ENCODE measurements at places on chromosomes 2 and 18.

- DNase-seq: no peak
Observed at GRCh38 chr2:203280428-203281064, 41.7 kb downstream of the CYP20A1 start.

DNA sequence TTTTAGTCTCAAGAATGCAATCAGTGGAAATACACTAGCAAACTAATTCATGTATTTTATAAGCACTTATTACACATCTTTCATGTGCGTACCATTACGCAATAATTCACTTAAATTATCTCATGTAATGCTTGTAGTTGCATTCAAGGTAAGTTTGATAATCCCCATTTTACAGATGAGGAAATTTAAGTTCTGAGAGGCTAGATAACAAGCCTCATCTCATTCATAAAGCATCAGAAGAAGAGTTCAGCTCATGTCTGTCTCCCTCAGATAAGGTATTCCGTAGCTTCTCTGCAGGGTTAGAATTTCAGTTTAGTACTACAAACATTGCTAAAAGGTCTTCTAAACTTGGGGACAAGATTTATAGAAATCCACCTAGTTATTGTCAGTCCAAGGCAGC lies 47.8 kb downstream of the HNMT start:
- DNase-seq: no peak

GRCh38 chr2:179268277-179268925 lies 3.8 kb upstream of the SESTD1 start:
- DNase-seq: no peak

GRCh38 chr2:180819106-180819505 lies 161.3 kb upstream of the UBE2E3 start:
- DNase-seq: no peak

GRCh38 chr2:108346827-108347226 lies 30.9 kb upstream of the SULT1C4 start:
- DNase-seq: no peak

GRCh38 chr2:135048122-135048521 lies 875 bp upstream of the MAP3K19 start:
- no peak for DNase-seq

DNA sequence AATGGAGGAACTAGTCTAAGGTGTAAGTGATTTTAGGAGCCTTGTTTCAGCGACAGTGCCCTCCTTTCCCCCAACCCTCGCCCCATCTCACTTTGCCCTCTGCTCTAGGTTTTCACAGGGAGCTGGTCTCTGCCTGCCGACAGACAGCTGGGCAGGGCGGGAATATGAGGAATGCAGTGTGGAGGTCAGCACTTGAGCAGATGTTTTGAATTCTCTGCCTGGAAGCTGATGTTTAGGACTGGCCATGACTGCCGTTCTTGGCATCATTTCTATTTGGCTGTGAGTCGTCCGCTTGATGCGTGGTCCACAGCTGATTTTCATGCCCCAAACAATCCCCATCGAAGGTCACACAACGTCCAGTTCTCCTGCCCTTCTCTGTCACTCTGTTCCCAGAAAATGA lies 55.1 kb upstream of the SIX3 start:
- DNase-seq: no peak

GRCh38 chr2:72181616-72182015 lies 34.0 kb upstream of the CYP26B1 start:
- DNase-seq: no peak

DNA sequence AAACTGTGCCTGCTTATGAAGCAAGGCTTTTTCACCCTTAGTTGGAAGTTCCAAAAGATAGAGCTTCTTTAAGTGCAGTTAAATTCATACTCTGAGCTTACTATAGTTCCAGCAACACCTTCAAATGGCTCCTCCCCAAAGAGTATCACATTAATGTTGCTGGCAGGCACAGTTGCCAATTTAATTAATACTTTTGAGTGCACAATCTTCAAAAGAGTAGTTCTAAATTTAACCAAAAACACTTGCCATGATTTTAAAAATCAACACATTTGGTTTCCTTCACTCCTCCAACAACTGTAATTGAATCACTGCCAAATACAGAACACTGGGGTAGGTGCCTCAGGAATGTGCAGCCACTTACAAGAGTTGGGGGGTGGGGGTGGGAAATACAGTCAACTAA lies 150.6 kb upstream of the UBE2E3 start:
- DNase-seq: no peak

GRCh38 chr2:45273412-45274249 lies 264.4 kb upstream of the SIX2 start:
- DNase-seq: no peak

DNA sequence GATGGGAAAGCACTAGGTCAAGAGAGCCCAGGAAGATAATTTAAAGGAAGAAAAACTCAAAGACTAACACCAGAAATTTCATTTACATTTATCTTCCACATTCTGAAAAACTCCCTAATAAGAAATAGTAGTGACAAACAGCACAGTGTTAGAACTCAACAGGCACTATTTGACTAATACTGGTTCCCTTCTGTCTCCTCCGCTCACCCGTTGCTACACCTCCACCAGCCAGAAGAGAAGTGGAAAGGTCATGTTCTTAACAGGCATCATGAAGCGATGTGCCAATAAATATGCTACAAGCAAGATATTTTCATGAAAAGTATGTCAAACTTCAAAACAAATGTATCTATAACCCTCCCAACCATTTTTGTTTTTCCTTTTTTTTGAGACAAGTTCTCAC lies 5.7 kb downstream of the ROCK1 start:
- DNase-seq: no peak
